ENCODE measurements at places on chromosomes 1 and 21.

DNA sequence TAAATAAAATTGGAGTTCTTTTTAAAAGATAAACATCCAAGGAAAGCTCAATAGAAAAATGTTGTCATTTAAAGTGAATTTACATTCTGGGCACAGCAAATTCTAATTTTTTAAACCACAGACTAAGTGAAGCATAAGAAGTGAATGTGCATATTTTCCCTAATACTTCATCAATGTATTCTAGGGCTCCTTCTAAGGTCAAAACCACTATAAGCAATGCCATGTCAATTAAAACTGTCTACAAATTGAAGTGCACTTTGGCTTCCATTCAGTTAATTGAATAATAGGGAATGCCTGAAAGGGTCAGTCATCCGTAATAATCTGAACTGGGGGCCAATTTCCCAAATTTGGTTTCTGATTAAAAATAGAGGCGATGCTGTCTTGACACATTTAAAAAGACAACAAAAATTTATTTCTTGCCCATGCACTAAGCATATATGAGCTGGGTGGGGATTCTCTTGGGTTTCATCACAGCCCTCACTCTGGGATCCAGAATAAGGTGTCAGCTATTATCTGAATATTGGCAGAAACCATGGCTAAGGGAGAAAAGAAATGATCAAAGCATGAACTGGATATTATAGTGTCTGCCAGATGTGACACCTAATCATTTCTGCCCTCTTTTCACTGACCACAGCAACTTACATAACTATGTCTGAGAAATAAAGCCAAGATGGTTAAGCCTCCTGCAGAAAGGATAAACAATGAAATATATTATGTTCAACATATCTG lies 660.6 kb upstream of the B3GALT2 start:
- no peak for DNase-seq

- DNase-seq = no peak
Measured at GRCh38 chr1:53375440-53375839, 47.6 kb upstream of the LRP8 start.

GRCh38 chr1:4053160-4053748 lies 153.2 kb upstream of the C1orf174 start:
- no peak for DNase-seq

- no peak for DNase-seq
Measured at GRCh38 chr1:23472351-23473036, 11.5 kb downstream of the ASAP3 start.

GRCh38 chr21:17451364-17451891 lies 61.4 kb upstream of the CXADR start:
- DNase-seq = no peak

DNA sequence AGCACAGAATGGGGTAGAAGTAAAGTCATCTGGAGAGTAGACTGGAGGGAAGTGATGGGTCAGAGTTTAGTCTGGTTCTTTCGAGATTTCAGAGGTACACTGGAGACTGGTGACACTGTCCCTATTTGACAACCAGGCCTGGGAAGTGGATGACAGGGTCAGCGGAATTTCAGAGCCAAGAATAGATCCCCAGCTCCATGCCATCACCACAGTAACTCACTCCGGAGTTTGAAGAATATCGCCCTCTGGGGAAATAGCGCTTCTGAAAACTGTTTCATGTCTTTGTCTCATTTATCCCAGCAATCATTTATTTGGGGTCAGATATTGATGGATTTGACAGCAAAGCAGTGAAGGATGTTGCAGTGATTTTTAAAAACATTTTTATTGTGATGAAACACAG lies 7.6 kb upstream of the NFASC start:
- no peak for DNase-seq

DNA sequence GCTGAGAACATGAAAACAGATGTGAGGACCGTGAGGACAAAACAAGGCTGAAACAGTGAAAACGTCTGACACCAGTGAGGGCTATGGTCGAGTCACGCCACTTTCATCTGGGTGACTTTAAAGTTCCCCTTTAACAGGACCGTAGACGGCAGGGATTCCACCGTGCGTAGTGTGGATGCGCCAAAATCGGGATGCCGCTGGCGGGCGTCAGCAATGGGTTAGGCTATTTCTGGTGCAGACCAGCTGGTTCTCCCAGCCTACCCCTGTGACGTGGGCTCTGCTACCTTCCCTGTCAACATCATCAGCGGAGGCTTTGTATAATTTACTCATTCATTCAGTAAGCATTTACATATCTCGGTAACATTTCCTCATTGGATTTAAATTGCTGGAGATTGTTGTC lies 246.6 kb upstream of the AJAP1 start:
- DNase-seq = no peak

DNA sequence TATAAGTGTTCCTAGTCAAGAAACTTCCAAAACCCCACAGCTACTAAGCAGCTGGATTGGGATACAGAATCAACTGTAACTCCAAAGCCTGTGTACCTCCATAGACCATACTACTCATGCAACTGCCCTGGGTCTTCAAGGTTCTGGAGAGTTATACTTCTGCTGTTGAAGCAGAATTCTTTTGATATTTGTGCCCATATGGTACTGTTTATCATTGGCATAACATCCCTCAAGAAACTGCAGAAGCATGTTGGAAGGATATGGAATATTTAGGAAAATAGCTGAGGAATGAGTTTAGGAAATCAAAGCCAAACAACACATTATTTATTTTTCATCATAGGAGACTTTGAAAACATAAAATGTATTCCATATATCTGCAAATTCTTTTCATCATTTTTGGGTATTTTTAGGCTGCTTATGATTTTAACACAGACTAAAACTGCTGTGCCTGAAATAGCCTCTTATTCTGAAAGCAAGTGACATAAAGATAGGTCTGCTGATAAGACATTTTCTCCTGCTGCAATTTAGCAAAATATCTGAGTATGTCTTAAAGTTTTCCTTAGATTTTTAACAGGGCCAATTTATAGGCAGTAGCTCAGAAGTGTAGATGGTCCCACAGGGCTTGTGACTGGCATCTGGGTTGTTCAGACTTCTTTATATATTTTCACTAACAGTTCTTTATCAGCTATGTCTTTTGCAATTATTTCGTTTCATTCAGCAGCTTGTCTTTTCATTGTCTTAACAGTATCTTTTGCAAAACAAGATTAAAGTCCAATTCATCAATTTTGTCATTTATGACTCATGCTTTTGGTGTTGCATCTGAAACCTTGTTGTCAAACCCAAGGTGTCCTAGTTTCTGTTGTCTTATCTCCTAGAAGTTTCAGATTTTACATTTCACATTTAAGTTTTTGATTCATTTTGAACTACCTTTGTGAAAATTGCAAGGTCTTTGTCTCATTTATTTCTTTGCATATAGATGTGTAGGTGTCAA lies 41.1 kb upstream of the ZNF124 start:
- DNase-seq = no peak

- no peak for DNase-seq
Measured at GRCh38 chr1:2635361-2636010, 2.7 kb upstream of the MMEL1 start.

GRCh38 chr1:236457775-236458174 lies 63.7 kb downstream of the EDARADD start:
- DNase-seq = no peak
